ENCODE measurements at places on chromosomes 13 and 19. TPM values are rescaled to one million over a fixed set of nuclear protein-coding genes. Genes with fewer than 3 reads are reported as not detected.

The ZNF443 gene
- polyA plus RNA-seq: 1.5 TPM

The SHC2 gene
- polyA plus RNA-seq: 0.80 TPM

The FCAR gene
- polyA plus RNA-seq: not detected

The FXYD3 gene
- polyA plus RNA-seq: not detected

DNA sequence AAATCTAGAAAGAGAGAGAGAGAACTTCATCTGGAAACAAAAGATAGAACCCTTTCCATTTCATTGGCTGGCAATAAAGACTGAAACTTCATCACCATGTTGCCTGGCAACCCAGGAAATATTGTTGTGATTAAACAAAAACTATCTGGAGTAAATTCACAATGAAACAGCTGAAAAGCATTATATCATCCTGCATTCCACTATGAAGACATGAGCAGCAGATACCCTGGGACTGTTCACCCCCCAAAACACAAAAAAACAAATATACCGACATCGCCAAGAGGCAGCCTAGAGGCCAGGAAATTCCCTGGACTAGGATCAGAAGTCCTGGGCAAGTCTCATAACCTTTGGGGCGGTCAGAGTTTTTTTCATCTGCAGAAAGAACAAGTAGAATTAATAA lies 158.3 kb downstream of the FOXO1 start:
- DNase-seq: no peak

GRCh38 chr13:71659404-71659803 lies 207.6 kb downstream of the DACH1 start:
- no peak for DNase-seq

DNA sequence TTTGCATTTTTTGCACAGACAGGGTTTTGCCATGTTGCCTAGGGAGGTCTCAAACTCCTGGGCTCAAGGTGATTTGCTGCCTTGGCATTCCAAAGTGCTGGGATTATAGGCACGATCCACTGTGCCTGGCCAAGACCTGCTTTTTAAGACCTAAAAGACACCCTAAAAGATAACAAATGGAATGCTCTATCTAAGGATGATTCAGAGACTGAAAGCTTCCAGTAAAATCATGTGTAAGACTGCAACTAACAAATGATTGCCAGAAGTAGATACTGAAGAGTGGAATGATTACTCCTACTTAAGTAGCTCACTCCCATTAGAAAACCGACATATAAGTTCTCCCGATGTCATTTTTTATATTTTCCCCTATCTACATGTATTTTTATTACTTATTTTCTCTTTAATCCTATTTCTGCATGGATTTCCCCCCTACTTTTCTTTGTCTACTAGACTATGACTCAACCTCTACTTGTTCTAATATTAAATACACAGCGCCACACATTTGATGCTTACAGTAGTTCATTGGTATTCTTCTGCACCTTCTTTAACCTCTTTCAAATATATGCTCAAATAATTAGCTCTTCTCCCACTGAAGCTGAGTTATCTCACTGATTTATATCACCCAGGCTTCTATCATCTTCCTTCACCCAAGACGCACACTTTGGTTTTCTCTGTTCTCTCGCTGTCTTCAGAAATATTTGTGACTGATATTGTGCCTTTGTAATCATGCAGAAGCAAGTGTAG lies 32.2 kb upstream of the KLF12 start:
- no peak for DNase-seq

DNA sequence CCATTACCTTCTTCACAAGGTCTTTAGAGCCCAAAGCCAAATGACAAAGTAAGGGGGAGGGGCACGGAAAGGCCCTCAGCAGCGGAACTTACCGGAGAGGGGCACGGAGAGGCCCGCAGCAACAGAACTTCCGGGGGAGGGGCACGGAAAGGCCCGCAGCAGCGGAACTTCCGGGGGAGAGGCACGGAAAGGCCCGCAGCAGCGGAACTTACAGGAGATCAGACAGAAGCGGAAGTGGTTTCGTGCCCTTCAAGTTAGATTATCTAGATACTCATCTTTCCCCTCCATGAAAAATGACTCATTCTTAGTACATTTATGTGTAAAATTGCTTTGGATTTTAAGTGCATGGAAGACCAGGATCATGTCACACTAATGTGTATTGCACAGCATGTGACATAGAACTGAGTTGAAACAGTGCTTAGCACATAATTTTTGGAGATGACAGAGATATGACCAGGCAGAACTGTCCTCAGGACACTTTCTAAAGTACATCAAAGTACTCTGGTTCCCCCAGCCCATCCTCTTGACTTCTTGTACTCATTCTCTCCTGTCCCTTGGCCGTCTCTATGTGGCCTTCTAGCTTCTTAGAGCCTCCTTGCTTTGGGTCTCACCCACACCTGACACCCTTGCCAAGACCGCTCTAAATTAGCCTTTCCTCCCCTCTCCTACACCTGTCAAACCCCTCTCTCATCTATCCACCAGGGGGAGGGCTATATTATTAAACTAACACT lies 25.7 kb upstream of the TPTE2 start:
- peak; percentile 52 for DNase-seq

DNA sequence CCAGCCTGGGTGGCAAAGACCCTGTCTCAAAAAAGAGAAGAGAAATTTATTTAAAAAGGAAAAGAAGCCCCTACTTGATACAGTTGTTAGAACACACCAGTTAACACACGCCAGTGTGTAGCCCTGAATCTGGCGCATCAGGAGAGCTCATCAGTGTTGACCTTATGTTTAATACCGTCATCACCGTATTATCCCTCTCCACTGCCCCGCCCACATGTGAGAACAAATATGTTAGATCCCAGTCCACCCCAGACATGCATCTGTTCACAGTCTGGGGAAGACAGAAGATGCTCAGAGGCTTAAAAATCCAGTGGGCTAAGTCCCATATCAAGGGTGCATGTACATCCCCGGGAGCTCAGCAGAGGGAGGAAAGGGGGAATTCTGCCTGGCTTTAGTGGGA lies 155.2 kb downstream of the DPF1 start:
- DNase-seq: no peak

- DNase-seq: peak; percentile 43
Observed at GRCh38 chr19:50401605-50402450, 16.9 kb upstream of the SPIB start.

- DNase-seq: no peak
Observed at GRCh38 chr19:27776020-27776419, 1436.9 kb downstream of the UQCRFS1 start.

DNA sequence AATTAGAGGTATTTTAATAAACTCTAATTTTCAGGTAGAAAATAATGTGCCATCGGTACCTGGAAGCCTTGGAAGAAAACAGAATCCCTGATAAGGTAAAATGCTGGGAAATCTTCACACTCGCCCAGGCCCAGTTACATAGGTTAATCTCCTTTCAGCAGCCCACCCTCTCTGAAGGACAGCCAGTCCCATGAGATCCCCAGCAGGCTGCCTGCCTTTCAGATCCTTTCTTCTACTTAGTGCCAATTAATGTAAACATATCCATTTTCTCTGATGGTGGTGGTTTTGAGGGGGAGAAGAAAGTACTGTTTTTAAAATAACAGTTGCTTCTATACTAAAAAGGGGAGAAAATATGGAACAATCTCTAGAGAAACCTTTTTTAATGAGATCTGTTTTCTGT lies 12.2 kb downstream of the SMAD9 start:
- no peak for DNase-seq

- no peak for DNase-seq
Observed at GRCh38 chr19:7912144-7912696, 2.4 kb upstream of the TGFBR3L start.

DNA sequence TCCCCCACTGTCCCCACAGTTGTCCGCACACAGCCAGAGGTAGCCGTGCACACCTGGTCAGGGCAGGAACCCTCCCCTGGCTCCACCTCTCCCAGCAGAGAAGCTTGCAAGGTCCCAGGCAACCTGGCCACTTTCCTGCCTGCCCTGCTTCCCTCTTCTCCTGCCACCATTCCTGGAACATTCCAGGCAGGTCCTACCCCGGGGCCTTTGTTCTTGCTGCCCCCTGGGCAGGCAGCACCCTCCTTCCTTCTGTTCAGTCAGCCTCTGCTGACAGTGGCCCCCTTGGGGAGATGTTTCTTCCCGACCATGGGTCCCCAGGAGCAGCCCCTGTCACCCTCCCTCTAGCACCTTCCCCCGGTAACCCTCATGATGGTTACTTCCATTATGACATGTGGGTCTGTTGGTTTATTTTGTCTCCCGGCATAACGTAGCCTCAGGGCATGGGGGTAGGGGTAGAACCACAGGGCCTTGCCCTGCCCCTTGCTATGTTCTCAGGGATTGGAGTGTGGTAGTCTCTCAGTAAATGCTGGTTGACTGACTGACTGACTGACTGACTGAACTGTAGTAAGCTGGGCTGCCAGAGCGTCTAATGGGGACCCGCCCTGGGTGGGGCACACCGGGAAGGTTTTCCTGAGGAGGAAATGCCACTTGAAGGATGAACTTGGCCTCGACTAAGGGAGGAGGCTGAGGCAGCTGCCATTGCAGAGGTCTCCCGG lies 10.8 kb downstream of the PAK4 start:
- peak; percentile 14 for DNase-seq

DNA sequence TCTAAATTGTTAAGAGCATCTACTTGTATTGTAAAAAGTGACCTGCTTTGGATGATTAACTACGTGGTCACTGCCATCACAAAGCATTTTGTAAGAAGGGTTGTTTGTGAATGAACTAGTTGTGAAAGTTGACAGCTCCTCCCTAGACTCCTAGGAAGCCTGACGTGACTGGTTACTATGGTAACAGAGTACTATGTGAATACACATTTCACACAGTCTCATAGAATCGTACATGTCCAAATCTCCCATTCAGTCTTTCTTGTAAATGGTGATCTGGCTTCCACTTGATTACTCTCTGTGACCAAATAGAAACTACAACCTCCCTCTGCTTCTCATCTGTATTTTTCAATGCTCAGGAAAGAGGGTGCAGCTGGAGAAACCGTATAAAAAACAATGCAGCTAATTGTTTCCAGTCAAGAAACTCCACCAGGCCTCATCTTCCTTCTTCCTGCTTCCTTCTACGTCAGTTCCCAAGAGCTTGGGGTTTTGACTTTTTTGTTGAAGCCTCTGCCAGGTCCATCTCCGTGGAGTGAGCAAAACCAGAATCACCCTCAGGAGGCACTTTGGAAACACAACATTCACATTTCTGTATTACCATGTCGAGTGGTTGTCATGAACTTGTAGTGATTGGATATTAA lies 83.4 kb downstream of the GPC6 start:
- no peak for DNase-seq

GRCh38 chr19:44741841-44742329 lies 6.6 kb upstream of the BCL3 start:
- peak; percentile 65 for DNase-seq
